Pons (tissue), 1 donor: ENCODE measurements at places on chromosomes 3 and 15.

DNA sequence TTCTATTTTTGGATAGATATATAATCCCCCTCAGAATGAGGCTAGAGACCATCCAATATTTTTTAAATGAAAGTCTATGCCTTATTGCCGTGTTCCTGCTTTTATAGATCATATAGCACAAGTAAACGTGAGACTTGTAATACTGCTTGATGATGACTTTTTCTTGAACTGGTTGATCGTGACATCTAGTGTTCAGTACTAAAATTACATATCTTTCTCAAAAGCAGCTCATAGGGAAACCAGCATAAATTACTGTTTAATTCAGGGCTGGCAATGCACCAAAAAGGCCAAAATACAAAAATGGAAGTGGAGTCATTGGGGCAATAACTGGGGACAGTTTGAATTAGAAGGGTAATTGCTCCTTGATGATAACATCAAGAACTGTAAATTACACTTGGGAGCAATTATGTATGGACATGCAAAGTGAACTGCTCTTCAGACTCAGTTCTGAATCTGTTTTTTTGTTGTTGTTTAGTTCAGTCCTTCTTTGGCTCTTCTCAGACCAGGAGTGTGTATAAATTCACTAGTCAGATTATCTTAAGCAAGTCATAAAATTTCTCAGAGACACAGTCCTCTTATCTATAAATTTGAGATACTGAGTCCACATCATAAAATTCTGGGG lies 325.3 kb downstream of the THSD4 start:
- DNase-seq: peak; percentile 77

DNA sequence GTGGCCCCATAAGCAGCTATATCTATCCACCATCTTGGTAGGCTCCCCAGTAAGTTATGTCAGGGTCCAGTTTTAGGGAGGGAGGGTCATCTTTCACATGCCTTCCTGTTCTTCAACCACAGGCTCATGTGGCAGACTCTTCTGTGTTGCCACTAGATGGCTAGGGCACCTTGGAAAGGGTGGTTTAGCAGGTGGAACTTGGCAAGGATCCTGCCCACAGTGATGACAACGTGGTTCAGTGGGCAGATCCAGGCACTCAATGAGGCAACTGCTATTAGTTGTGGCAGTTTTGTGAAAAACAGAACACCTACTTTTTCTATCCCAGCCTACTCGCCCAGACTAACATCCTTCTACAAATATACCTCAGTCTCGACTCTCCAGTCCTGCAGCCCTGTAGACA lies 7.2 kb upstream of the RBP1 start:
- DNase-seq: no peak

DNA sequence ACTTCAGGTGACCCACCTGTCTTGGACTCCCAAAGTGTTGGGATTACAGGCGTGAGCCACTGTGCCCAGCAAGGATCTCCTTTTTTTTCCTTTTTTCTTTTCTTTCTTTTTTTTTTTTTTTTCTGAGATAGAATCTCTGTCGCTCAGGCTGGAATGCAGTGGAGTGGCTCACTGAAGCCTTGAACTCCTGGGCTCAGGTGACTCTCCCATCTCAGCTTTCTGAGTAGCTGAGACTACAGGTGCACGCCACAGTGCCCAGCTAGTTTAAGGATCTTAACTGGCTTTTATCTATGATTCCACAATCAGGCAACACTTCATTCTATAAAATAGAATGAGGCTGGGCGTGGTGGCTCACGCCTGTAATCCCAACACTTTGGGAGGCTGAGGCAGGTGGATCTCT lies 16.3 kb upstream of the NICN1 start:
- DNase-seq: no peak

GRCh38 chr3:14829811-14830210 lies 11.0 kb downstream of the FGD5 start:
- no peak for DNase-seq

GRCh38 chr15:80991421-80991820 lies 1.8 kb upstream of the MESD start:
- DNase-seq: peak; percentile 91

GRCh38 chr3:184350618-184351017 lies 10.8 kb downstream of the CLCN2 start:
- no peak for DNase-seq

- DNase-seq: peak; percentile 12
Measured at GRCh38 chr15:35182841-35183479, 97.9 kb upstream of the NANOGP8 start.

GRCh38 chr15:80121546-80121945 lies 31.3 kb upstream of the FAH start:
- DNase-seq: no peak

- DNase-seq: no peak
Measured at GRCh38 chr3:26562021-26562768, 60.4 kb upstream of the LRRC3B start.

GRCh38 chr3:42901073-42901415 lies 4.9 kb upstream of the ZNF662 start:
- DNase-seq: no peak

DNA sequence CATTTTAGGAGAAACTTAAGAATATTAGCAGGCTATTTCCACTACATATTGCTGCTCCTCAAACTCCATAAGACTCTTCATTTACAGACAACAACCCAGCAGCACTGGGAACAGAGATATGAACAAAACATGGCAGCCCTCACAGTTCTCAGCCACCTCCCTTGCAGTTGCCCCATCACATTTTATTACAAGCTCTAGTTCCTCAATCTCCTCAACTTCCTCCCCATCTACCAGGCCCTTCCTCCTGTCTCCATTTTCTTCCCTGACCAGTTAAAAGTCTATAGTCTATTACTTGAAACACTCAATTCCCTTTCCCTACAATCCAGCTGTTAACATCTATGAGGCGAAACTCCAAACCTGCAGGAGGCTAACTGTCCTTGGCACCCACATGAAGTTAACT lies 412.5 kb downstream of the TBC1D5 start:
- DNase-seq: no peak

GRCh38 chr15:50066202-50066601 lies 52.8 kb downstream of the ATP8B4 start:
- no peak for DNase-seq

DNA sequence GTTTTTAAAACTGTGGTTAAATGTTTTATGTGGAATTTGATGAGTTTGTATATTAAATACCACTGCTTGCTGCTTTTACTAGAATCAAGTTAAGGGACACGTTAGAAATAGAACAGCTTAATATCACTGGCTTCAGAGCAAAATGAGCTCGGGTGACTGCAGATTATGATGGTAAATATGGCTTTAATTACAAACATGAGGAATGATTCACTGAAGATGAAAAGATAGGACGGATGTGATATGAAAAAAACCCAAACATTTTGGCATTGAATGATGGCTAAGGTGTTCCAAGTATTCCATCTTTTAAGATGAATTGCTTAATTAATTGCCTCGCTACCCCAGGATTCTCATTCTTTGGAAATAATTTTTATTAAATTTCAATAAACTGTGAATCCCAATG lies 33.7 kb downstream of the SLC24A1 start:
- no peak for DNase-seq

GRCh38 chr3:135452881-135453280 lies 512.6 kb upstream of the PPP2R3A start:
- DNase-seq: no peak

DNA sequence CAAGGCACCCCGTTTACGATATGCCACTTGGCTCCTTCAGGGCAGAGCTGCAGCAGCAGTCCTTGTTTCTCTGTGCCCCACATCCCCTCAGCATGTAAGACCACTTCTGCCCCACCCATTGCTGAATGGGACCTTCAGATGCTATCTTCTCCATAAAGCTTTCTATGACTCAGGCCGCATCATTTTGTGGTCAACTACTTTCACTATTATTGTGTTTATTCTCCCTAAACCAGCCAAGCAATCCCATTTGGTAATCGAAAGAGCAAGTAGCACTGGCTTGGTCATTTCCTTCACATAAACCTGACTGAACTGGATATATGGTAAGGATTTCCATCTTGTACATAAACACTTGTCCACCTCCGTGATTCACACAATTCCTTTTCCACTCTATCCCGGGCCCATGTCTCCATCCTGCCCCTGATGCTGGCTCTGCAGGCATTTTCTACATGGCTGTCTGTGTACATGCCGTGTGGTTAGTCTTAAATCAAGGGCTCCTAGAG lies 25.7 kb downstream of the LIPC start:
- no peak for DNase-seq

GRCh38 chr3:156691920-156692319 lies 17.5 kb downstream of the TIPARP start:
- DNase-seq: no peak

- DNase-seq: no peak
Measured at GRCh38 chr15:42419369-42419768, 60.1 kb downstream of the CAPN3 start.

- no peak for DNase-seq
Measured at GRCh38 chr3:76501315-76501714, 538.6 kb upstream of the ROBO2 start.

DNA sequence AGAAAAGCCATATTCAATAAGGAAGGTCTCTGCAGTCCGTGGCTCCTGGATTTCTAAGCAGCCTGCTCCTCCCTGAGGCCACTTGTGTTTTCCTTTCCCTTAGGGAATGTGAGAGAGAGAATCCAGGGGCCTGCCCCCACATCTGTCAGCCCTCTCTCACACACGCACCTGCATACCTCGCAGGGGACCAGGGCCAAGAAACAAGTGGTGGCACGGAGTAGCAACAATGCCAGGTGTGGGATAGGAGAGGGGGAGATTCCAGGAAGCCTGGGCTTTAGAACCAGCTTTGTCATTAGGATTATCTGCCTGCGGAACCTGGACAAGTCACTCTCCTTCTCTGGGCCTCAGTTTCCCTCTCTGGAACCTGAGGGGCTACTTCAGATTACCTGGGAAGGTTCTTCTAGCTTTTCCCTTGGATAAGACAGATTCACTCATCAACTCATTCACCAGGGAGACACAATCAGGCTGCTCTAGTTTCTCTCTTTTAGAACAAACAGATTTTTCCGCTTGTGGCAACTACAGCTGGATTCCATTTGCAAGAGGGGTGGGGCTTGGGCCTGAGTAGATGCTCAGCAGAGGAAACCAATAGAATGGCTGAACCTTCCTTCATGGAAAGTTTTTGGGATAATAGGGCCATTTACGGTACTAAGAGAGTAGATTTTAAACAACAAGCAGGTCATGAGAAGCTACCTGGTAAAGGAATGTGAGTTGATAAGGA lies 19.5 kb downstream of the BCL6 start:
- no peak for DNase-seq

DNA sequence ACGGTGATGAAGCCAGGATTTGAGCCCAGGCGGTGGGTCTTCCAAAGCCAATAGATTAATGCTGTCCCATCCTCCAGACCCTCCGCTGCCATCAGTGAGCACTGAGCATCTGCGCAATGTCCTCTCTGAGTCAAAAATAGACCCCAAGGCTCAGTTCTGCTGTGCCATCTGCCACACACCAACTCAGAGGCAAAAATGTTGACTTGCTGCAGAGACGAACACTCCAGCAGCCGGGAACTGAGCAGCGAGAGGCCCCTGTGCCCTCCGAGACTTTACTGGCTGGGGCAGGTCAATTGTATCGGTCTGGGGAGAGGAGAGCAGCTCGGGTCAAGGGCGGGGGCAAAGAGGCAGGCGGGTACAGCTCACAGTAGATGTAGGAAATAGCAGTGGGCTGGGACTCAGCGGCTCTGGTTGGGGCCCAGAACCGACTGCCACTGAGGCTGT lies 41.5 kb upstream of the ATP2B2 start:
- no peak for DNase-seq

- peak; percentile 44 for DNase-seq
Measured at GRCh38 chr3:101725194-101725889, 928 bp downstream of the CEP97 start.

DNA sequence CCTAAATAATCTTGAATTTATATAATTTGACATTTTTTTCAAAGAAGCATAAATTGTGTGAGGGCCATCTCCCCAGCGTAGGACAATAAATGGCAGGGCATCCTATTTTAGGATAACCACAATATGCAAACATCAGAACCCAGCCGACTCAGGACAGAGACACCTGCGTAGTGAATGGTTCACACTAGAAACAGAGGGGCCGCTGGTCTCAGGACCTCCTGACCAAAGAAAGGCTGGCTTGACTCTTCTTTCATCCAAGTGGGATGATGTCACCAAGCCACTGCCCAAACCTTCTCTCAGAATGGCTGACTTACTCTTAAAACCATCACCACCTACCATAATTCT lies 162.1 kb downstream of the FOXP1 start:
- no peak for DNase-seq

DNA sequence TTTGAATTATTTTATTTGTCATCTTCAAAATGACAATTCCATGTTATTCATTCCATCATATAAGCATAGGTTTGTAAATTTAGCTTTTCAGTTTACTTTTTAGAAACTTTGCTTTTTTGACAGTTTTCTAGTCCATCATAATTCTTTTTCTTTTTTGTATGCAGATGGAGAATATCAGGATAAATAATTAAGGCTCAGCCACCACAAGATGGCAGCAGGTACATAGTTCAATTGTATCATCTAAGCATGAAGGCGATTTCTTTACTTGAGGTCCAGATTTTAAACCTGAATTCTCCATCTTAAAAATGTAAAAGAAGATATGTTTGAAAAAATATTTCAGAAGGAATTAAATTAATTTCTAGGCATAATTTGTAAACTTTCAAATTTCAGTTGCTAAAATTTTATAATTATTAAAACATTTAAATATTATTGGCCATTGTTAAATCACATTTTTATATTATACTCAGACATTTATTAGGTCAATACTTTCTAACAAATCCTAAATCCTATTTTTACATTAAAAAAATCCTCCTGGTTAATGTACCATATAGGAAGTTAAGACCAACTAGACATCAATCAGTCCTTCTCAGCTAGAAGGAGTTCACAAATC lies 15.1 kb downstream of the PLSCR5 start:
- DNase-seq: peak; percentile 68

DNA sequence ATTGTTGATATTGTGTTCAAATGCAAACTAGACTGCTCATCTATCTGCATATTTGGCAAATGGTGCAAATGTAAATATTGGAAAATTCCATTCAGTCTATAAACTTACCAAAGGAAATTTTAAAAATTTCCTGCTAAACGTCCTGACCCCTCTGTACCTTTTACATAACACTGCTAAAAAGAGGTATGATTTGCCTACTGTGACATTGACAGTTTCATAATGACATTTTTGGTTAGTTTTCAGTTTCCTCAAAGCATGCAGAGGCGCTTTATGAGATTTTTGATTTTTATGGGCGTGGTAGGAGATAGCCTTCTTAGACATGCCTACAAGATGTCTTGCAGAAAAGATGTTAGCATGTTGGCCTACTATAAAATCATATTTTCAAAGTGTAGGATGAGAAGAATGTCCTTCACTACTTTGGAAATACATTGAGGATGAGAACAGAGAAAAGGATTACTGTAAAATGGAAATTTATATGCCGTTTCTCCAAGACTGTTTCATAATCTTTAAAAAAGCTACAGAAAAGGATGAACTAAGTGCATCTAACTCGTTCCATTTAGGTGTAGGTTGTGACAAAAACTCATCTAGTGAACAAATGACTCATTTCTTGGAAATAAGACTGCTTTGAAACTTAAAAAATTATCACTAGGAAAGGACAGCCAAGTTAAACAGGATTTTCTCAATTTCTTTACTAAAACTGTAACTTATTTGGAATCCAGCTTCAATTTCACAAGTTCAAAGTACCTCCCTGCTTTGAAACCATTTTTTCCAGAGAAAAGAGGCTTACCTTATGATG lies 14.5 kb upstream of the ISLR start:
- no peak for DNase-seq

- DNase-seq: no peak
Measured at GRCh38 chr3:133910422-133910821, 14.7 kb upstream of the RAB6B start.
